ENCODE measurements at places on chromosomes 1 and 21. TPM values are rescaled to one million over a fixed set of nuclear protein-coding genes. Genes with fewer than 3 reads are reported as not detected.

- no peak for DNase-seq
These were observed 31.3 kb downstream of the SMAP2 start for GRCh38 chr1:40404670-40405462.

DNA sequence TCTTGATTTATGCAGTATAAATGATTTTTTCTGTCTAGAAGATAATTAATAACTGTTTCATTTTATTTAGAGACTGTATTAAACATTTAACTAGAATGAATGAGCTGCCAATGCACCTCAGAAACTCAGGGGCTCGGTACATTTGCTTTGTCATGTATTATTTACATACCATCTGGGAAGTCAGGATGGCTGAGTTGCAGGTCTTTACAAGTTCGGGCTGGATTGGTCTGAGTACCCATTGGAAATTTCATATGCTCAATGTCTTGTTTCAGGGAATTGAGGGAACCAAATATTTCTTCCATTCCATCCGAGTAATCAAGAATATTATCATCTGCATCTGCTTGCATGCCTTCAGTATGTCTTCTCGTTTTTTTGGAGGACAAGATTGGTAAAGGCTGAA lies 221.7 kb downstream of the COL11A1 start:
- DNase-seq, result peak; percentile 73

GRCh38 chr1:117166076-117166475 lies 44.5 kb upstream of the TRIM45 start:
- peak; percentile 15 for DNase-seq

DNA sequence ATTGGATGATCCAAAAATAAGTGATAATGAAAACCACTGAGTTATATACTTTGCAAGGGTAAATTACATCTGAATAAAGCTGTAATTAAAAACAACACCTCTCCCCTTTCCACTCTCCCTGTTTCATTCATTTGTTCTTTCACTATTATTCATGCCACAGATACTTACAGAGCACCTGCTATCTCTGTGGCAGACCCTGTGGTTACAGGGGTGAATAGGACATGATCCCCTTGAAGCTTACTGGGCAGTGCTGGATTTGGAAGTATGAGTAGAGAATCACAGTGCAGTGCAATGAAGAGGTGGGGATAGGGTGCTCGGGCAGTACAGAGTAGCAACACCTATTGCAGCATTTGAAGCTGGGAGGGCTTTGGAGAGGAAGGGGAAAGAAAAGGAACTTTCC lies 21.7 kb downstream of the ARV1 start:
- DNase-seq, result no peak

- no peak for DNase-seq
These were observed 10.3 kb downstream of the AGO1 start for GRCh38 chr1:35893051-35893879.

DNA sequence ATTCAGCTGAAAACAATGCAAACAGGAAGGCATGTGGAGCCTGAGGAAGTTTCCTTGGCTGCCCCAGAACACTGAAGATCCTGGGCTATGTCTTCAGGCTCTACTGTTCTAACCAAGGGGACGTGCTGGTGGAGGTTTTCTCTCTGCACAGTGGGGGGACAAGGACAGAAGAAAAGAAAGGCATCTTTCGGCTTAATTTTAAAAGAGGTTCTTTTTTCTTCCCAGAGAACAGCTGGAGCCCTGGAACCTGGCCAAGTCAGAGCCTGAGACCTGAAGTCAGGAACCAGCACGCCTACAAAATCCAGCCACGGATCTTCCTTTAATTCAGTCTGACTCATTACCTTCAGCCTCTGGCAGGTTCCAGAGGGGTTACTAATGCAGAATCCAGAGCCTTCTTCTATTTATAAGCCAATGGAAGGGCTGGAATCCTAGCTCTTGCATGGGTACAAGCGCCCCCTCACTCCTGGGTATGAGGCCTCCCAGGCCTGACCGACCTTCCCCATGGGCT lies 19.8 kb downstream of the CTNNBIP1 start:
- DNase-seq, result peak; percentile 98

Gene FUCA1
- total RNA-seq, result 11.1 TPM

Gene TGFBR3
- 1.6 TPM for total RNA-seq

Gene C1orf87
- total RNA-seq, result not detected

Gene ATAD3B
- total RNA-seq, result 46.1 TPM

DNA sequence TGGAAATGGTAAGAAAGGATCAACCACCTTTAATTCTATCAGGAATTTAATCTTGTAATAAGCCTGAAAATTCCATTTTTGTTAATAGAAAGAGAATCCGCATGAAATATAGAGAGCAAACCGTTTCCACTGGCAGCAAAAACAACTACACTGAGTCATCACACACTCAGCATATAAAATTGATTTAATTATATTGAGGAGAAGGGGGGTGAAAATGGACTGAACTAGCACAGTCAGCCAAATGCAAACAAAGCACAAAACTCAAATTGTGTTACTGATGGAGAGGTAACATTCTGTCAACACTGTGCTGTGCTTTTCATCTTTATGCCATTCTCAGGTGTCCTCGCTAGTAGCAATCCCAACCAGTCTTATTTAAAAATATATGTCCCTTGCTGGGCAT lies 1583.9 kb downstream of the MRPL39 start:
- no peak for DNase-seq

Gene S100A9
- 12.1 TPM for total RNA-seq

All from foreskin keratinocyte (primary cell).